Suppressor macrophage treated with lipopolysaccharide for 4 hours (primary cell): ENCODE measurements at places on chromosomes 5 and 9.
A peak's percentile ranks its signal among the peaks of the same experiment; 100 is the strongest.

DNA sequence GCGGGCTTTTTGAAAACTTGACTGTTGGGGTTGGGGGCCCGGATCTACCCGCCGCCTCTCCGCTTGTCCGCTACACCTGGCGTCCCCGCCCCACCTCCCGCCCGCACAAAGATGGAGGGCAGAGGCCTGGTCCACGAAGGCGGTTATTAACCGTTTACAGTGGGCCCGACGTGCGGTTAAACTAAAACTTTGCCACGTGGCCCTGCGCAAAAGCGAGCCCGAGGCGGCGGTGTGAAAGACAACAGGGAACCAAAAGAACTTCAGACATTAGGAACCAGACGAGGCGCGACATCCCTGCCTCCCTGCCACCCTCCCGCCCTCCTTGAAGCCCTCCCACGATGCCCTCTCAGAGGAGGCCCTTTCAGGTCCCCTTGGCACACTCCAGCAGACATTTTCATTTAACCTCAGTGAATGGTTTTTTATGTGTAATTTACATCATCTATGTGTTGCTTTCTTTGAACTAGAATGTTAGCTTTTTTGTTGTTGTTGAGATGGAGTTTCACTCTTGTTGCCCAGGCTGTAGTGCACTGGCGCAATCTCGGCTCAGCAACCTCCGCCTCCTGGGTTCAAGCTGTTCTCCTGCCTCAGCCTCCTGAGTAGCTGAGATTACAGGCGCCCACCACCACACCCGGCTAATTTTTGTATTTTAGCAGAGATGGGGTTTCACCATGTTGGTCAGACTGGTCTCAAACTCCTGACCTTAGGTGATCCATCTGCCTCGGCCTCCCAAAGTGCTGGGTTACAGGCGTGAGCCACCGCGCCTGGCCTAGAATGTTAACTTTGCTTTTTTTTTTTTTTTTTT is 999 bp upstream of the HNRNPA0 start:
- DNase-seq, result peak; percentile 34

DNA sequence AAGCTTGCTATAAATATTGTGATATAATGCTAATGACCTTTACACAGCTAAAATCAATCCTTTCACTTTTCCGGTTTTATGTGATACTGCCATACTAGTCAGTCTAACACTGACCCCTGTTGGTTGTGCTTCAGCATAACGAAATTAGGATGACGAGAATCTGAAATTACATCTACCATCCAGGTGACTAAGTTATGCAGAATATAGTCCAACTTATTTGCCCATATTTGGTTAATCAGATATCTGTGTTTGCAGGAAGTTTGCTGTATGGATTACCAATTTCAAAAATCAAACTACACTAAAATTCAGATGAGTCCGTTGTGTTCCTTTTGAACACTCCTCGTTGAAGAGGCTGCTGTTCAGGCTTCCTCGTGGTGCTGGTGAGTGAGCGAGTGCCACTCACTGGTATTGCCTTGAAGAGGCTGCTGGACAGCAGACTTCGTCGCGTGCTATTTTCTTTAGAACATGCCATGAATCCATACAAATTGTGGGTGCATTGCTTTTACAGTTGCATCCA is 32.5 kb downstream of the TENT4A start:
- DNase-seq, result peak; percentile 73

DNA sequence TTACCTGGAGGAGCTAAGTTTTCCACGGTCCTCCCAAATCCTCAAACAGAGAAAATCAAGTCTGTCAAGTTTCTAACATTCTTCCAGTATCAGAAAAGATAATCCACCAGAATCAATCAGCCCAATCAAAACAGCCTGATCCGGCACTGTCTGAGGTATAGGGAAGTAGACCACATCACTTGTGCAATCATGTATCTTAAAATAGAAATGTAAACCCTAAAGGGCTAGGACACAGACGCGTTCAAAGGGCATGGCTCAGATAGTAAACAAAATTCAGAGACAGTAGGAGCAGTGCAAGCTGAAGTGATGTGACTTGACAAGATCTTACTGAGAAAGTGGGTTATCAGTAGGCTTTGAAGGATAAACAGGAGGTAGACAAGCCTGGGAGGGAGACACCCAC is 252.4 kb upstream of the DAPK1 start:
- peak; percentile 1 for DNase-seq

DNA sequence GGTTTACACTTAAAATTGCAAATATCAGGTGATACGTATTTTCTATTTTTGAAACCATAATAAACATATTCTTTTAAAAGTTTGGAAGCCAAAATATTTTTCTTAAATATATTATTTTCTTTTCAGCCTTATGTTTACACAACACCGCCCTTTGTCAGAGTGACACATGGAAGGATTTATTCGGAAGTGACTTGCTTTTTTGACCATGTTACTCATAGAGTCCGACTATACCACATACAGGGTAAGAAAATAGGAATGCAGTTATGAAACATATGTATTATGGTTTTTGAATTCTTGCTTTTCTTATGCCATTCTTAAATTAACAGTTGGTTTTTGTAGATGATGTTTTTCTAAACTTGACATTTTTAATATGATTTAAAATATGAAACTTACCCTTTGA is 133.9 kb downstream of the MAN2A1 start:
- DNase-seq, result no peak

DNA sequence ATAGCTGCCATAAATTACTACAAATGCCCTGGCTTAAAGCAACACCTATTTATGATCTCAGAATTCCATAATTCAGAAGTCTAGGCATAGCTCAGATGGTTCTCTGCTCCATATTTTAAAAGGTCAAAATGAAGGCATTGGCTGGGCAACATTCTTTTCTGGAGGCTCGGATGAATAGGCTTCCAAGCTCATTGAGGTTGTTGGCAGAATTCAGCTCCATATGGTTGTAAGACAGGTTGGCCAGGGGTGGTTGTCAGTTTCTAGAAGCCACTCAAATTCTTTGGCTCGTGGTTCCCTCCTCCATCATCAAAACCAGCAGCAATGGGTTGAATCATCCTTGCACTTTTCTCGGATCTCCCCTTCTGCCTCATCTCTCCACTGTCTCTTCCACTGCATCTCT is 49.4 kb downstream of the TGFBR1 start:
- DNase-seq, result no peak

DNA sequence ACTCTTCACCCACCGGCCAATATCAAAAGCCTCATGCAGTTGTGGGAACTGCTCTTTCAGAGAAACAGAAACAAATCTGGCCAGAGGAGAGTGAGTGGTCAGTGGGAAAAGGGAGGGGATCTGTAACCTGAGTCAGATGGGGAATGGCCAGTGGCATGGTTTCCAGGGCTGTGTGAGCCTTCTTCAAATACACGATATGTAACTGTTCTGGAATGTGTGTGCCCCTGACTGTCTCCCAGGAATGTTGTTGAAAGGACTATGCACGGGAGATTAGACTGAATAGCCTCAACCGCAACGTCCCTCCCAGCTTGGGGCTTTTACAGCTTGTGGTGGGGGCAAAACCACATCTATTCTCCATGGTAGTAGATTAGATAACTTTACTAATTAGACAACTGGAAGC is 60.8 kb downstream of the SH3TC2 start:
- DNase-seq, result peak; percentile 6

- no peak for DNase-seq
Observed at GRCh38 chr9:20187318-20187717, 398.5 kb upstream of the SLC24A2 start.

DNA sequence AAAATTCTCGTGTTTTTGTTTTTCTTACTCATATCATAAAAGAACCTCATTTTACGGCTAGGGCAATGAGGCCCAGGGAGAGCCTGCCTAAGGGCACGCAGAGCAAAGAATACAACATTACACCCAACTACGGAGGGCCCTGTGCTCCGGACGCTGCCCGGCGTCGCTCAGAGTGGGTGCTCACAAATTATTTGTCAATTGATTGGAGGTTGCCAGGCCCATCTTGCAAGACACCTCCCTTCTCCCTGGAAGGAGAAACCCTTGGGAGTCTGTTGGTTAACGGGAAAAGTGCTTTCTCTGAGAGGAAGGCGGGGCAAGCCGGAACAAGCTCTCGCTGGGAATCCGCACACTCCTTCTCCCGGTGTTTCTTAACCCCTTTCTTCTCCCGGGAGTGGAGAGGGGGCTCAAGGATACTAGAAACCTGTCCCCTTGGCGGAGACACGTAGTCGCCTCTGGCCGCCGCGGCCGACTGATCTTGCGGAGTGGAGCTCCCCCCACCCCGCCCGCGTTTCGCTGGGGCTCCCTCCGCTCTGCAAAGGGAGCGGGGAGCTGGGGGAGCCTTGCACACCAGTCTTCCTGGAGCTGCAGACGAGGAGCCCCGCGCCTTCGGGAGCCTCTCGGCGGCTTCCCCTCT is 599.3 kb upstream of the SGCD start:
- DNase-seq, result no peak

DNA sequence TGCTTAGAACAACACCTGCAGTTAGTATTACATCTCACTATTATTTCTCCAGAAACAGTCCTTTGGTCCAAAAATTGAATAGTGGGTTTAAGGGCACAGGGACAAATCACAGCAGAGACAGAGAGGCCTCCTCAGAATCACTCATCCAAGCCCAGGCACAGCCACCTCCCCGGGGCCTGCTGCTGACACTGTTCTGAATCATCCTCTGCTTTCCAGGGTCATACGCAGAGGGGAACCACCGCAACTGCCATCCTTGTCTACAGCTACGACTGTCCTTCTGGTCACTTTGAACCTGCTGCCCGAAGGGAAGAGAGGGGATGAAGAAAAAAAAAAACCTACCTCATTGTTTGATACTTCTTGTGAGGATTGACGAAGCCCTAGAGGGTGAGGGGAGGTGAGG is 35.3 kb upstream of the MAN2A1 start:
- DNase-seq, result peak; percentile 79

GRCh38 chr9:89826186-89826585 is 221.4 kb downstream of the GADD45G start:
- no peak for DNase-seq

- no peak for DNase-seq
Observed at GRCh38 chr9:84024041-84024575, 43.5 kb downstream of the RMI1 start.

GRCh38 chr5:181189363-181189961 is 15.5 kb downstream of the TRIM7 start:
- no peak for DNase-seq

GRCh38 chr9:121372239-121373010 is 2.4 kb upstream of the STOM start:
- no peak for DNase-seq

GRCh38 chr5:135221187-135221473 is 177.9 kb downstream of the MACROH2A1 start:
- DNase-seq, result peak; percentile 58

DNA sequence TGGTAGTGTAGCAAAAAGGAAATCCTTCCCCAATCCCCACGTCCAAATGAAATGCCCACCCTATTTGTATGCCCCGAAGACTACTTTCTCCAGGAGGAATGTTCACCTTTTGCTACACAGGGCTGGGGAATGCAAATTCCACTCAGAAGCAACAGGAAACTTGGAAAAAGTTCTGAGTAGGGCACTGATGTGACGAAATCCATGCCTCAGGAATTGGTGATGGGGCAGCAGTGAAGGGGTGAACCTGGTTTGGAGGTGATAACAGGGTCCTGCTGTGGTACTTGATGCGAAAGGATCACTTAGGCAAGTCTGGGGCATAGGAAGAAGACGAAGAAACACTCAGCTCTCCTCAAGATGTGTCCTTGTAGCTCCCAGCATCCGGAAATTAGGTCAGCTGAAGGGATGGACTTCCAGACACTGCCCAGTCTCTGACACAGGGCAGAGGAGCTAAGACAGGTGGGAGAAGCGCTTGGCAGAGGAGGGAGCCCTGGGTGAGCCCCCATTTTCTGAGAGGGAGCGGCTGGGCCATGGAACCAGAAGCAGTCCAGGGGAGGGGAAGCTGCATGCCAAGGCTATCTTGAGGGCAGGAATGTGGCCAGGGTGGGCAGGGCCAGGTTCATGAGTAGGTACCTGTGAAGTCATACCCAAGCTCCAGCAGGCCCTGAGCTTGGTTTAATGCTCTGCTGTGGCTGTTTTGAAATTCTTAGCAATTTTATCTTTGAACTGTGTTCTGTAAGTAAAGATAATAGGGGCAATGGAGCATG is 22.2 kb upstream of the MVB12B start:
- no peak for DNase-seq

DNA sequence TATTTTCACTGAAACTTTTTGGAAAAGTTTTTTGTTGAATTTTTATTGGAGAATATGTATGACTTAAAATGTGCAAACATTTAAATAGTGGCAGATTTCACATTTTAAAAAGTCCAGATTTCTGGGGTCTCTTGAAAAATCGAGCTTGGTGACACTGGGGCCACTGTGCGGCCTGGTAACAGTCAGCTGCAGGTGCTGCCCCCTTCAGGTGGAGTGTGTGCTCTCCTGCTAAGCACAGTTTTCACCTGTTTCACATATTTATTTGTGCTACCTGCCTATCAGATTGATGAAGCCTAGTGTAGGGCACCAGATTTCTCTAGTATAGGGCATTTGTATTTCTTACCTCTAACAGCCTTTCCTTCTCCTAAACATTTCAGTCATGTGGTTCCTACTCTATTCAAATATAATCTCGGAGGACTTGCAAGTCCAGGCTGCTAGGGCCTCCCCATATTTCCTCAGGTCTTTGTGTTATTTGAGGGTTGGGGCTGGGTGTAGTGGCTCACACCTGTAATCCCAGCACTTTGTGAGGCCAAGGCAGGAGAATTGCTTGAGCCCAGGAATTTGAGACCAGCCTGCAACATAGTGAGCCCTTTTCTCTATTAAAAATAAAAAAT is 95.8 kb upstream of the KLF9 start:
- DNase-seq, result no peak

DNA sequence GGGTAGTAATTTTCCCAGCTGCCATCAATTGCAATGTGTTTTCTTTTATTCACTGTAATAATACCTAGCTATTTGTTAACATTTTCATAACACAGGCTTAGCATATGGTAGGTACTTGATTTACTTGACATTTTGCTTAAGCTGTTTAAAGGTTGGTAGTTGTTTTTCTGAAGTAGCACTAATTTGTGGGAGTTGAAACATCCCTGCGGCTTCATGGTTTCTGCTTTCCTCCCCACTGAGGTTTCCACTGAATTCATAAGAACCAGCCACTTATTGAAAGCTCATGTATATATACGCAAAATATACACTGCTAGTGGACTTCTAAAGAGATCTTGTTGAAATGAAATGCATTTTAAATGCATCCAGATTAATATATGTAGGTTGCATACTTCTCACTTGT is 559.9 kb downstream of the TLE4 start:
- no peak for DNase-seq

- no peak for DNase-seq
Observed at GRCh38 chr5:14432931-14433589, 148.5 kb upstream of the OTULINL start.

- peak; percentile 65 for DNase-seq
Observed at GRCh38 chr9:122095010-122095767, 2.1 kb upstream of the TTLL11 start.

- DNase-seq, result no peak
Observed at GRCh38 chr5:59139695-59140094, 556.8 kb downstream of the RAB3C start.

- DNase-seq, result no peak
Observed at GRCh38 chr9:110029956-110030480, 177.9 kb downstream of the C9orf152 start.

DNA sequence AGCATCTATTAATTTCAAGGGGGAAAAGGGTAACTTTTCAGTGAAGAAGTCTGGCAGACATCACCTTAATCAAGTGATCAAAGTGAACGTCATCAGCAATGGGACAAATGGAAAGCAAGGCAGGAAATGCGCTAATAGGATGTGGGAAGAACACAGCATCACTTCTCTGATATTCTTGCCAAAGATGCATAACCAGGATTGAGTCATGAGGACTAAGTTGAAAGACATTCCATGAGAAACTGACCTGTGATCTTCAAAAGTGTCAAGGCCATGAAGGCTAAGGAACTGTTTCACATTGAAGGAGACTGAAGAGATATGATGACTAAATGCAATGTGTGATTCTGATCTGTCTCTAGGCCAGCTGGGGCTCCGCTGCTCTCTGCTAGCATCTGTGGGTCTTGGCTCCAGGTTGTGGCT is 92.9 kb downstream of the NDFIP1 start:
- no peak for DNase-seq
